ENCODE measurements at places on chromosomes 5 and 9. TPM values are rescaled to one million over a fixed set of nuclear protein-coding genes. Genes with fewer than 3 reads are reported as not detected.

- no peak for DNase-seq
These were observed 17.9 kb downstream of the OR13J1 start for GRCh38 chr9:35852267-35852815.

DNA sequence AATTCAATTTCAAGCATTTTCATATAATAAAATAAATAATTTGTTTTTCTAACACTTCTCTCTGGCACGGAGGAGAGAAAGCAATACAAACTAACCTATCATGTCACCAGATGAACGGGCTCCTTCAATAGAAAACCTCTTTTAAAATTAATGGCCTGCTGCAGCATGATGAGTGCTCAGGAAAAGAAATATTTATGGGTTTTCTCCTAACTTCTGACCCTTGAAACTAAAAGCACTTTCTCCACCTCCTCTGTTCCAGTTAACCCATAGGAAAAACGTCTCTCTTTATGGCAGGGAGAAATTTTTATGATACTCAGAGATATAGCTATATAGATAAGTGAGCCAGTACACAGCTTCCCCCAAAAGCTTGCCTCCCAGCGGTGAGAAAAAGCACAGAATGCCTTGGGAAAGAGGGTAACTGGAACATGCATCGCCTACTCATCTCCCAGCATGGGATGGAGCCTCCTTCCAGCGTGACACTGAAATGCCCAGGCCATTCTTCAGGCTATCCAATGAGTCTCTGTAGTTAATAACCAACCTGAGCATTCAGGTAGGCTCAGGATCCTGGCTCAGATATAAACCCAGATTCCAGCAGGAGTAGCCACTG, 963.0 kb upstream of the DMAC1 start:
- DNase-seq: no peak

DNA sequence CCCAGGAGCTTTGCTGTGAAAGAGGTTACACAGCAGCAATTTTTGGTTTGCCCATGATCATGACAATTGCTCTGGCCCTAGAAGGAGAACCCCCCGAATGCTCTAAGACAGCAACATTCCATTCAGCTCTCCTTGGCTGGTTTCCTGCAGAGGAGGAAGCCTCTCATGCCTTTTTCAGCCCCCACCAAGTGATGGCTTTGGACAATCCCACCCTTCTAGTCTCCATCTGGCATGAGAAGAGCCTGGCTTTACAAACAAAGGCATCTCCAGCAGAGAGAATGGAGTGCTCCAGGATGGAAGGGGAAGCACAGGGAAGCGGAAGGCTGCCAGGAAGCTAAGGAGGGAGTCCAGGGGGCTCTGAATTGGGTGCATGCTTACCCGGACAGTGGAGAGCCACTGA, 98.4 kb downstream of the CRB2 start:
- DNase-seq: no peak

HARS2 gene
- total RNA-seq: 68.8 TPM

- DNase-seq: no peak
These were observed 296.0 kb downstream of the SPOCK1 start for GRCh38 chr5:137203011-137203632.

All from Daoy (cell line).